DMS79 treated with DMSO at 0.1 percent for 48 hours (cell line): ENCODE measurements at places on chromosomes 11 and 22.
A peak's percentile ranks its signal among the peaks of the same experiment; 100 is the strongest.

GRCh38 chr11:96055706-96056387, 131.9 kb upstream of the MTMR2 start:
- DNase-seq, result no peak

- DNase-seq, result no peak
These were observed 49.3 kb downstream of the SCUBE1 start for GRCh38 chr22:43293655-43294392.

GRCh38 chr11:80613655-80614054, 1172.8 kb upstream of the TENM4 start:
- no peak for DNase-seq

- no peak for DNase-seq
These were observed 41.8 kb upstream of the PRR5 start for GRCh38 chr22:44660051-44660830.

DNA sequence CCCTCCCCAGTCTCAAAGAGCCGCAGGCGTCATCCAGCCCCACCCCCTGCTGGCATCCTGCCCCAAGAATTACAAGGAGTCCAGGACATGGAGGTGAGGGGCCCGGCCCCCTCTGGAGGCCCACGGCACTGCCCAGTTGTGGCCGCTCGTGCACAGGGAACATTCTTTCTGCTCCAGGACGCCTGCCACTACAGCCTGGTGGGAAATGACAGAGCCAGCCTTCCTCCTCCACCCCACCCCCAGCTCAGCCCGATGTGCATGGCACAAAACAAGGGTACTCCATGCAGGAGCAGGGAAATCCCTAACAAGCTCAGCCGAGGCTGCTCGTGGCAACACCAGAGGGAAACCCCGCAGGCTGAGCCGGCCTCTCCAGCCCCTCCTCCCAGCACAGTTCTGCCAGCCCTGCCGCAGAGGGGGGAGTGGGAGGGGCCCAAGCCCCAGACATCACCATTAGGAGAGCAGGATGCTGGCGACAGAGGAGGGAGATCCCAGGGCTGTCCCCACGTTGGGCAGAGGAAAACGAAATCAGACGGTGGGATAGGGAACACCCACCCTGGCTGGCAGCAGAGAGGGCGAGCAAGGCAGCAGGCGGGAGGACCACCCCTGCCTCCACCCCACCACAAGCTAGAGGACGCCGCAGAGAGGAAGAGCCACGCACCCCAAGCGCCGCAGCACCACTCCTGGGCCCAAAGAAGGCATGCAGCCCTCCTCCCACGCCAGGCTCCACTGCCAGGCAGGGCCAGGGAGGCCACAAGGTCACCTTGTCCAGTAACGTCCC, 10.0 kb downstream of the IGSF9B start:
- DNase-seq, result peak; percentile 91

GRCh38 chr22:25014896-25015755, 62.6 kb downstream of the KIAA1671 start:
- DNase-seq, result no peak

DNA sequence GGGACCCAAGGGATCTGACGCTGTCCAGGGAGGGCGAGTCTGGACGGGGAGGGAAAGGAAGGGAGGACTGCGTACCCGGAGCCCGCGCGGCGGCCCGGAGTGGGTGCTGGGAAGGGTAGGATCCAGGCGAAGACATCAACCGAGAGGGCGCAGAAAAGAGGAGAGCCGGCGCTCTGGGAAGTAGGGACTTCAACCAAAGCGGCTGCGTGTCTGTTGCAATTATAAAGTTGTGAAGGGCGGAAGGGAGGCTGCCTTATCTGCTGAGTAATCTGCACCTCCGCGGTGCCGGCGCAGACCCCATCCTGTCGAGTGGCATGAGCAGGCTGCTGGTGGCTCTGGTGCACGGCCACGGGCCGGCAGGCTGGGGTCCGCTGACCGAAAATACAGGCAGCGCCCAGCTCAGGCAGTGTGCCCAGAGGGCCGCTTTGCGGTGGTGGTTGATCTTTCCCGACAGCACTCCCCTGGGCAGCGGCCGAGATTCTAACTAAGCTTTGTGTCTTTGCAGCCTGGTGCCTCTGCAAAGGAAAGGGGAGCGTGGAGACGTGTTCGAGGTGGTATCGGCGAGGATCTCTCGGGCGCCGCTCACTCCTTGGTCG, 978 bp downstream of the C11orf87 start:
- peak; percentile 68 for DNase-seq

- DNase-seq, result no peak
These were observed 36.0 kb downstream of the BRD1 start for GRCh38 chr22:49791682-49792081.

DNA sequence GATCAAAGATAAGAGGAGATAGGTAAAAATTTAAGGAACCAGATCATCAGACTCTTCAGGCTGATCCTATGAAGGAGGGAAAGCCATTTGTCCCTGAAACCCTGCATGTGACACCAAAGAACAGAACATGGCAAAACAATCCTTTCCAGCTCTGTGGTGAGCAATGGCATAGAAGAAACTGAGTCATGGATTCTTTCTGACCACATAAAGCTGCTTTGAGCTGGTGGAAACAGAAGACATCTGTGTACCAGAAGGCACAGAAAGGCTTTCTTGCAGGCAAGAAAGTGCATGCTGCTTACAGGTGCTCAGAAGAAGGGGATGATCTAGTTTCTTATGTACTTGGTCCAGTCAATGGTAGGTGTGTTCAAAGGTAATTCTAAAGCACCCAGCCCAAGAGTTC, 45.0 kb upstream of the APOA1 start:
- DNase-seq, result no peak

DNA sequence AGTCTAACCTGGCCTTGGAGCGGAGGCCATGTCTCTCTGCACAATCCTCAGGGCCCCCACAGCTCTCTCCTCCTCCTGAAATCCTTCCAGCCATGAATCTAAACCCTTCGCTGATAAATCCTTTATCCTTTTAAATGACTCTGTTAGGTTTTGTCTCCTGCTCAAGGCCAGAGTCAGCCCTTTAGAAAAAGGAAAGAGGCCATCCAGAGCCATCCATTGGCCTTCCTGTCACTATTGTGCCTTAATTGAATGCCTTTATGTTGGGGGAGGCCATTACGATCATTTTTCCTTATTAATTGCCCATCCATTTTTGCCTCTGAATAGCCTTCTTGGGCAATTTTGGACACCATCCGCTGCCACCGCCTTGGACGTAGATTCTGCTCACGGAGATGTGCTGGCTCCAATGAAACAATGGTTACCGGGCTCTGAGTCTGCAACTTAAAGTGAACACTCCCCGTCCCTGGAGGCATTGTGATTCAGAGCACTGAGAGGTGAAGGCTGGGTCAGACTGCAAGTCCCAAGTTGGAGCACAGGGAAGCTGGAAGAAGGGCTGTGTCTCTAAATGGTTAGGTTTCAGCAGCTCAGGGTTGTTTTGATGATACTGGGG, 213.0 kb upstream of the E2F8 start:
- DNase-seq, result no peak

DNA sequence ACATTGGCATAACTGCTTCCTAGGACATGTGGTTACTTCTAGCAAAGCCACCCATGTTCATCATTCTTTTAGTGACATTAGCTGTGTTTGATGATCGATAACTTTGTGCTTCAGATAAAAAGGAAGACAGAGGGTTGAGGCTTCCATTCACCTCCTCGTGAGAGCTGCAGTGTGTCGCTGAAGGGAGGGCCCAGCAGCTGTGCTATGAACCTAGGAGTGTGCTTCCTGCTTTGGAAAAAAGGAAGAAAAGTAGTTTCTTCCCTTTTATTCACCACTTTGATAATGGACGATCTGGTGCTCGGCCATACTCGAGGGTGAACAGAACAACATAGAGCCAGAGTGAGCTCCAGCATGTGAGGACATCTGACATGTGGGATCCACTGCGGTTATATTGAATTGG, 6.1 kb upstream of the RFPL2 start:
- no peak for DNase-seq

DNA sequence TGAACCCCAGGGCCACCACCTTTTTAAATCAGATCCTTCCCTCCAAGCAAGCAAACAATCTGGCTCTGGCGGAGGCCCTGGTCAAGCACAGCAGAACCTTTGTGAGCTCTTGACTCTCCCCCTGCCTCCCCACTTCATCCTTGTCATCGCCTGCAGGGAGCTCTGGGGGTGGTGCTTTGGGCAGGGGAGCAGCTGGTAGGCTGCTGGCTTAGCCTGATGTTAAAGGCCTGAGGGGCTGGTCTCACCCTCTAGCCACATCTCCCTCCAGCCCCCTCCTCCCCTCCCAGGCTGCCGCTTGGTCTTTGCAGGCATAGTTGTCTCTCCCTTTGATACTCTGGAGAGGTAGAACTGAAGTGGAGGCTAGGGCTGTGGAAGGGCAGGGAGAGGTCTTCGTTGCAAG, 50.9 kb downstream of the THAP12 start:
- DNase-seq, result no peak
